T-helper 2 cell treated with Interferon-gamma antibody and Interleukin-4, amounts not matched to agents 5 μg/mL and 100 μg/mL, for 36 hours (primary cell): ENCODE measurements at places on chromosomes 2 and 18.

DNA sequence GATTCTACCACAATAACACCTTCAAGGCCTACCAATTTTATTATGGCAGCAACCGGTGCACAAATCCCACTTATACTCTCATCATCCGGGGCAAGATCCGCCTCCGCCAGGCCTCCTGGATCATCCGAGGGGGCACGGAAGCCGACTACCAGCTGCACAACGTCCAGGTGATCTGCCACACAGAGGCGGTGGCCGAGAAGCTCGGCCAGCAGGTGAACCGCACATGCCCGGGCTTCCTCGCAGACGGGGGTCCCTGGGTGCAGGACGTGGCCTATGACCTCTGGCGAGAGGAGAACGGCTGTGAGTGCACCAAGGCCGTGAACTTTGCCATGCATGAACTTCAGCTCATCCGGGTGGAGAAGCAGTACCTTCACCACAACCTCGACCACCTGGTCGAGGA, 17.1 kb downstream of the APCDD1 start:
- no peak overlapping the region for H3K27ac ChIP-seq
- no peak for DNase-seq
- no peaks in the 10 kb centered on the region for H3K36me3 ChIP-seq
- no peaks in the 10 kb centered on the region for H3K4me1 ChIP-seq

GRCh38 chr18:54636217-54636616, 45.2 kb downstream of the DYNAP start:
- H3K4me1 ChIP-seq = no peaks in the 10 kb centered on the region
- DNase-seq = no peak
- H3K27me3 ChIP-seq = no peaks in the 10 kb centered on the region
- H3K27ac ChIP-seq = no peak overlapping the region

DNA sequence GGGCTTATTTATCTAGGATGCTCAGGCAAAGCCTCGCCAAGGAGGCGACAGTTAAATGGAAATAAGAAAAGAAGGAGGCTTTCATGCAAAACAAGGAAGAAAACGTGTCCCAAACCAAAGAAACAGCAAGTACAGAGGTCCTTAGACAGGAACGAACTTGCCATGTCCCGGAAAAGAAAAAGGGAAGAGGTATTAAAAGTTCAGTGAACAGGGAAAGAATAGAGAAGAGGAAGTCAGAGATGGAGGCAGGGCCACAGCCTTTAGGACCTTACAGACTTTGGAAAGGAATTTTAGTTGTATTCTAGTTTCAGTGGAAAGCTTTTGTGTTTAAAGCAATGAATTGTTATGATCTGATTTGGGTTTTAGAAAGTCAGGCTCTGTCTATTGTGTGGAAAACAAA, 22.1 kb downstream of the IKZF2 start:
- DNase-seq = no peak
- H3K27me3 ChIP-seq = peaks cover 15% of the 10 kb centered on the region
- H3K27ac ChIP-seq = no peak overlapping the region
- peaks cover 2% of the 10 kb centered on the region for H3K36me3 ChIP-seq

GRCh38 chr2:33317369-33318007, 159.0 kb upstream of the RASGRP3 start:
- peaks cover 4% of the 10 kb centered on the region for H3K27me3 ChIP-seq
- H3K4me1 ChIP-seq = peaks cover 27% of the 10 kb centered on the region
- H3K36me3 ChIP-seq = no peaks in the 10 kb centered on the region
- no peak overlapping the region for H3K4me3 ChIP-seq
- DNase-seq = no peak
- H3K27ac ChIP-seq = no peak overlapping the region

GRCh38 chr2:133438026-133438425, 130.2 kb downstream of the NCKAP5 start:
- no peaks in the 10 kb centered on the region for H3K36me3 ChIP-seq
- no peaks in the 10 kb centered on the region for H3K4me1 ChIP-seq
- H3K27me3 ChIP-seq = no peaks in the 10 kb centered on the region
- no peak overlapping the region for H3K4me3 ChIP-seq

DNA sequence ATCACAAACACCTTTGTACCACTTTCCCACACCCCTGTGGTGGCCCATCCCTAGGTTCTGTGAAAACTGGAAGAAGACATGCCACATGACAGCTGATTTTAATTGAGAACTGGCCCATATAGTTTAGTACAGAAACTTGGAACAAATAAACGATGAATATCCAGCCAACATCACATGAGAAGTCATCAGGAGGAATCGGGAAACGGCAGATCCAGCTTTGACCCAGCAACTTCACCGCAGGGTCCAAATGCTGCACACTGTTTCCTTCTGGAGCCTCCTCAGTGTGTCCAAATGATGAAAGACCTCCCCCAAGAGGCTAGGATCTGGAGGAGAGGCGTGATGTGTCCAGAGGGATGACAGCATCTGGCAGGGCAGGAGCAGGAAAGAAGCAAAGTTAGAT, 75.5 kb downstream of the COPS8 start:
- peaks cover 5% of the 10 kb centered on the region for H3K27me3 ChIP-seq
- H3K36me3 ChIP-seq = no peaks in the 10 kb centered on the region
- DNase-seq = no peak
- H3K27ac ChIP-seq = no peak overlapping the region
- H3K4me1 ChIP-seq = peaks cover 4% of the 10 kb centered on the region

DNA sequence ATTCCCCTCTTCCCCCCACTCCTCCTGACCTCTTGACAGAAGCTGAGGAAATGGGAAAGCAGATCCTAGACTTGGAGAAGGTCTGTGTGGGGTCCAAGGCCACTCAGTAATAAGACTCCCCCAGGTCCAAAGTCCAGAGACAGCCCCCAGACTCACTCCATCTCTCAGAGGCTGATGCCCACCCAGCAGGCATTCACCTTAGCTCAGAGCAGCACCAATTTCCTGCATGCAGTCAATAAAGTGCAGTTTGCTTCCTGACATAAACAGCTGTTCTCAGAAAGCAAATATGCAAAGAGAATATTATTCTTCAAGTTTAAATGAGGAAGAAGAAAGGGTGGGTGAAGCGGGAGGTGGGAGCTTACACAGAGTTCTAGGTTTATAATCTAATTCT, 84.1 kb upstream of the RTN4 start:
- H3K27me3 ChIP-seq = no peaks in the 10 kb centered on the region
- peaks cover 21% of the 10 kb centered on the region for H3K4me1 ChIP-seq
- DNase-seq = no peak
- peak overlapping the region; percentile 79 for H3K4me3 ChIP-seq

DNA sequence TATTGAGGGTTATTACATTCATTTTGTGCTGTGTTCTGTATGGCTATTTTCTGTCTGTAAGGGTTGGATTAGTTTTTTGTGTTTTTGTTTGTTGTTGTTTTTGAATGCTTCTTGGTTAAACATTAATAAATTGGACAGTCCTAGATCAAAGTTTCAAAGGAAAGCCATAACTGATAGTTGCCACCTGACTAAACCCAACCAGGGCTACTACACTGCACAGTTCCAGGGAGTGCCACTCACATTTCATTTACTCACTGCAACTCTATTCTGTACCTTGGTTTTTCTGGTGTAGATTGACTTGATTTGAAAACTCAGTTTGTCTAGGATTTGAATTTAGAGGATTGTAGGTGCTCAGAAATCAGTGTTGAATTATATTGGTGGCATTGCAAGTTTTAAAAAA, 6.4 kb downstream of the MYL12B start:
- H3K36me3 ChIP-seq = peaks cover 30% of the 10 kb centered on the region
- H3K27ac ChIP-seq = no peak overlapping the region
- DNase-seq = no peak
- peaks cover 66% of the 10 kb centered on the region for H3K4me1 ChIP-seq
- no peaks in the 10 kb centered on the region for H3K27me3 ChIP-seq
- no peak overlapping the region for H3K4me3 ChIP-seq

GRCh38 chr2:223972656-223973102, 15.4 kb downstream of the MRPL44 start:
- no peaks in the 10 kb centered on the region for H3K27me3 ChIP-seq
- H3K36me3 ChIP-seq = peaks cover 4% of the 10 kb centered on the region
- no peaks in the 10 kb centered on the region for H3K4me1 ChIP-seq

DNA sequence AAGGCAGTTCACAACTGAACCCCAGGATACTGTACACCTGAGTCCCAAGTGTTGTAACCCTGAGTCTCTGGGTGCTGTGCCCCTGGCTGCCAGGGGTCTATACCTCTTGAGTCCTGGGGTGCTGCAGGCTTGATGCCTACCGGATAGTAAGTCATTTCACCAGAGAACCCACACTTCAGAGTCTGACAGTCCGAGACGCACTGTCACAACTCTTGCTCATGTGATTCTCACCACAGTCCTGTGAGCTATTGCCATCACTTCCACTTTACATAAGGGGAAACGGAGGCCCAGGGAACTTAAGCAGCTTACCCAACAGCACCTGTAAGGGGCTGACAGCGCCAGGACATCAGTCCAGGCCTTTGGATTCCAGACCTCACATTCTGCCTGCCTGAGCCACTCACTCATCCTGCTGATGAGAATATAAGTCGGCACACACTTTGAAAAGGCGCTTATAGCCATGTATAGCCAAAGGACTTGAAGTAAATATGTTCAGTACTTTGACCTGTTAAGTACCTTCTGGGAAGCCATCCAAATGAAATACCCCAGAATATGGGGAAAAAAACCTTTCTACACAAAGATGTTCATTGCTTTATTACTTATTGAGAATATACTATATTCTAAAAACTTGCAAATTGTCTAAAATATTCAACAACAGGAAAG, 180.7 kb upstream of the ID2 start:
- peaks cover 15% of the 10 kb centered on the region for H3K4me1 ChIP-seq
- peaks cover 9% of the 10 kb centered on the region for H3K27me3 ChIP-seq
- no peaks in the 10 kb centered on the region for H3K36me3 ChIP-seq
- H3K27ac ChIP-seq = no peak overlapping the region
- no peak for DNase-seq
- H3K4me3 ChIP-seq = no peak overlapping the region

GRCh38 chr2:45869165-45869501, 217.7 kb downstream of the PRKCE start:
- peaks cover 2% of the 10 kb centered on the region for H3K36me3 ChIP-seq
- no peak overlapping the region for H3K27ac ChIP-seq
- H3K27me3 ChIP-seq = no peaks in the 10 kb centered on the region
- H3K4me1 ChIP-seq = peaks cover 33% of the 10 kb centered on the region
- H3K4me3 ChIP-seq = no peak overlapping the region
- DNase-seq = no peak

- no peak for DNase-seq
- no peaks in the 10 kb centered on the region for H3K4me1 ChIP-seq
- no peaks in the 10 kb centered on the region for H3K36me3 ChIP-seq
- no peaks in the 10 kb centered on the region for H3K27me3 ChIP-seq
Observed at GRCh38 chr2:120635146-120635545, 100.5 kb upstream of the GLI2 start.

- DNase-seq = no peak
- no peaks in the 10 kb centered on the region for H3K4me1 ChIP-seq
- H3K27ac ChIP-seq = no peak overlapping the region
- H3K4me3 ChIP-seq = no peak overlapping the region
- no peaks in the 10 kb centered on the region for H3K27me3 ChIP-seq
- H3K36me3 ChIP-seq = no peaks in the 10 kb centered on the region
Observed at GRCh38 chr18:24814521-24814920, 354.1 kb downstream of the HRH4 start.

DNA sequence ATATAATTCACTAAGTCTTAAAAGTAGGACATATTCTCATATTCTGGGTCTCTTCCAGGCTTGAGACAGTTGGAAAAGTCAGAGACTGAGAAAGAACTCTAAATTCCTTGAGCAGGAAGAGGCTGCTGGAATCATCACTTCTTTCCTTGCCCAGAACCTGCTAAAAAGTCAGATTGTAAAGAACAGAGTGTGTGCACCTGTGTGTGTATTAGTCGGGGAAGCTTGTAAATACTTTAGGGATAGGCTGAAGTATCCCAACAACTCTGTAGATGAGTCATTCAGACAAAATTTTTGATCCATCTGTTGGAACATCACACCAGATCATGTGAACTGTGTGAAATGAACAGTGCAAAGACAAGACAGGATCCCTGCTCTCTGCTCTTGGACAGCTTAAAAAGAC, 16.1 kb downstream of the GAREM1 start:
- no peak overlapping the region for H3K27ac ChIP-seq
- no peaks in the 10 kb centered on the region for H3K36me3 ChIP-seq
- no peaks in the 10 kb centered on the region for H3K4me1 ChIP-seq
- DNase-seq = no peak

DNA sequence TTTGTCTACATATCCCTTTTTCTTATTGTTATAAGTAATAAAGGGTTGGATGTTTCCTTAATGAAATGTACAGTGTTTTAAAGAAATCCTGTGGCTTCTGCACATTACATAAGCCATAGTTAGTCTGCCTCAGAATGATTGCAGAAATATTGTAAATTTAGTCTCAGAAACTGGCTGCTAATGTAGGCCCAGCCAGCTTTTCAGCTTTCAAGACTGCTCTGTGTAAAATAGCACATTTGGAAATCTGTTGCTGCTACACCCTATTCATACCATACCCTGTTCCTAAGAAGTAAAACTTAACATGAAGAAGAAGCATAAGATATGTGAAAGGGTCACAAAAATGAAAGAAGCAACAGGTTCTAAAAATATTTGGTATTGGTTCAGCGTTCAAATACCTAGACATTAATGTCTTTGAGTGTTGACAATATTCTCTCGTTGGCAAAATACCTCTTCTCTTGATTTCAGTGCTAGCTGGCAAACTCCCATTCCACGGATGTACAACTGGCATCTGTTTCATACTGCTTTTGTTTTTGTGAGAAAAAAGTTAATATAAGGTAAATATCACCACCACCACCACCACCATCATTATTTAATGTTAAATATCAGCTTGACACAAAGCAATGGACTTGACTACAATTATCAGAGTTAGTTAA, 19.2 kb upstream of the NCKAP1 start:
- DNase-seq = no peak
- H3K27me3 ChIP-seq = peaks cover 7% of the 10 kb centered on the region
- no peak overlapping the region for H3K27ac ChIP-seq

DNA sequence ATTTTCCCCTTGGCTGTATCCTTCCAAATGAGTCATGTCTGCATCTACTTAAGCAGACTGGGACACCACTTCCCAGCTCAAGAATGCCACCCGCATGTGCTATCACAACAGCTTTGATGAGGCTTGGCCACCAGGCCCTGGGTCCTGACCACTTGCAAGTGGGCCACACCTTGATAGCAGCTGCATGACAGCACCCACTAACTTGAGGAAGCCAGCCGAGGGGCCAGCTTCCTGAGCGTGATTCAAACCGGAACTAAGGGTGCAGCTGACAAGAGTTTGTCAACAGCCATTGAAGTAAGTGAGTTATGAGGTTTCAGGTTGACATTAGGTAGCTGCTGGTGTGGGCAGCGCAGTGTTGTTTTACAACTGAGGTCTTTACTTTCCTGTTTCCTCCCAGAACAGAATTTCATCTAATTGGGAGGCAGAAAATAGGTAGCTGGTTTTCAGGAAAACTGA, 54.4 kb downstream of the EPHA4 start:
- peaks cover 14% of the 10 kb centered on the region for H3K4me1 ChIP-seq
- H3K27ac ChIP-seq = no peak overlapping the region
- peak; percentile 71 for DNase-seq
- H3K4me3 ChIP-seq = no peak overlapping the region
- H3K36me3 ChIP-seq = peaks cover 5% of the 10 kb centered on the region

GRCh38 chr2:190887089-190887488, 6.5 kb downstream of the GLS start:
- no peak for DNase-seq
- peaks cover 46% of the 10 kb centered on the region for H3K36me3 ChIP-seq
- no peaks in the 10 kb centered on the region for H3K27me3 ChIP-seq
- H3K4me1 ChIP-seq = peaks cover 55% of the 10 kb centered on the region
- H3K4me3 ChIP-seq = no peak overlapping the region
- H3K27ac ChIP-seq = no peak overlapping the region
